ENCODE measurements at places on chromosomes 1 and 21.

GRCh38 chr1:96538883-96539282, 182.7 kb upstream of the PTBP2 start:
- no peak for DNase-seq

- peak; percentile 67 for DNase-seq
Observed at GRCh38 chr1:235642011-235642942, 7.3 kb downstream of the GNG4 start.

GRCh38 chr1:160200786-160201185, 4.4 kb upstream of the PEA15 start:
- no peak for DNase-seq

GRCh38 chr1:47576758-47577115, 138.9 kb downstream of the FOXD2 start:
- DNase-seq, result no peak

DNA sequence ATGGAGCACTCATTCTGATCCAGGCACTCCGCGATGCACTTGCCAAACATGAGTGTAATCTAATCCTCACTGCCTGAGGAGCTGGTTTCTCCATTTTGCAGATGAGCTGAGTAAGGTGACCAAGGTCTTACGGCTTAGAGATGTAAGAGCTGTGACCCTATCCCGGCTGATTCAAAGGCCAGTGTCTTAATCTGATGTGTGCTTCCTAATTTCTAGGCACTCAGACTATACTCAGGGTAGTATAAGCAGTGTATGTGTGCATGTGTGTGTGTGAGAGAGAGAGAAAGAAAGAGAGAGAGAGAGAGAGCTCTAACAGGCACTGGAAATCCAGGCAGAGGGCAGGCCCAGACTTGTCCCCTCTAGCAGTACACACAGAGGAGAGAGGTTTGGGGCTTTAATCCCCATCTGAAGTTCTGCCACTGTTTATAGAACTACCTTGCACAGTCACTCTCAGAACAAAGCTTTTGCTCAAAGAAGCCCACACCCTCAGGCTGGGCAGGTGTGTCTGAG, 188.2 kb downstream of the ZBTB18 start:
- DNase-seq, result no peak

DNA sequence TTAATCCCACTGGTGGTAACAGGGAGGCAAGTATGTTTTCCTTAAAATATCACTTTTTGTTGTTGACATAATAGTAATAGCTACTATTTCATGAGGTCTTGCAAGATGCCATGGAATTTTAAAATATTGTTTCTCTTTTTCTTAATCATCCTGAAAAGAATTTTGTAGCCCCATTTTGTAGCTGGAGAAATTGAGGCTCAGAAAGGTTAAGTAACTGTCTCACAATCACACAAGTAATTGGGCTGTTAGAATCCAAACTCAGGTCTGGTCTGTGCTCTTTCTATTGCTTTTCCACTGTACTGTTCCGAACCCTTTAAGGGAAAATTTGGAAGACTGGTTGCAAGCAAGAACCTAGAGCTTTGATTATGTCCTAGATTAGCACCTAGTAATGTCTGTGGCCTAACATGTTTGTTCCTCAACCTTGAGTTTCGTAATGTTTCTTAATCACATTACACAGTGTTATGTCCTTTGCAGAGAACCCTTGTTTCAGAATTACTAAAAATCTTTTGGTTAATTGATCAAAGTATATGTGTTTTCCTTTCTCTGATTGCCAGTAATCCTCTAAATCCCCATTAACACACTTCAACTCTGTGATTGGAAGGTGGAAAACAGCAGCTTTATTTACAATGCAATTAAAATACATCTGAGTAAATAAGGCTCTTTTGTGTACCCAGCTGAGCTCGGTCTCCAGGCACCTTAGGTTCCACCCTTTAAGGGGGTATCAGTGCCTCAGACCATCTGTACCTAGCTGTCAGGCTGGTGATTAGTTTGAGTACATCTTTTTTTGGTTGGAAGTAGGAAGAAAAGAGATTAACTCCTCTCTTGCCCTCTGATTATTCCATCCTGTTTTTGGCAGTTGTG, 10.4 kb downstream of the LRRC42 start:
- DNase-seq, result no peak

- DNase-seq, result no peak
Observed at GRCh38 chr1:119556423-119556822, 49.4 kb downstream of the HSD3B1 start.

DNA sequence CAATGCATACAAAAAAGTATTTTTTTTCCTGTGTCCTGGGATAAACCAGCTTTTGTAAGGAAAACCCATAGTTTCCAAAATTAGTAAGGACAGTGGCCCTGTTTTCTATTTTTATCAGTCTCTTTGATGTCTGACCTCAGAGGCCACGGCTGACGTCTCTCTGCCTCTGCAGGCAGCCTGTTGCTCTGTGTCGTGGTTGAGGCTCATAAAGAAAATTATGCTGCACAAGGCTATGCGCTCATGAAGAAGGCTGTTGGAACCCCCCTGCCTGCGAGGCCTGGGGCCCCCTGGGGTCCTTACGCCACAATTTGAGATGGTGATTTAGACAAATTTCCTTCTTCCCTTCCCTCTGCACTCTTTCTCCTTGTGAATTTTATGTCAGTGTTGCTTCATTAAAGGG, 48.9 kb downstream of the AGPAT3 start:
- no peak for DNase-seq

DNA sequence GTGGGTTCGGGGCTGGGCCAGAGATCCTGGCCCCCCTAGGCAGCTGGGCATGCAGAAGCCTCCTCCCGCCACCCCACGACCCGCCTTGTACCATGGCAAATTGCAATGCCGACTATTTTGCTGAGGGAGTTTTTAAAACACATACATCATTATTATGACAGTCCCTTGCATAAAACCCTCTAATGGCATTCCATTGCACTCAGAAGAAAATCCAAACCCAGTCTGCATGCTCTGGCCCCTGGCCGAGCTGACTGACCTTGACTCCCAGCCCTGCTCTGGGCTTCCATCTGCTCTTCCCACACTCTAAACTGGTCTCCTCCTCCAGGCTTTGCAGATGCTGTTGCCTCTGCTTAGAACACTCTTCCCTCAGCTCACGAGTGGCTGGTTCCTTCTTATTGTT, 28.0 kb downstream of the PADI2 start:
- no peak for DNase-seq

- no peak for DNase-seq
Observed at GRCh38 chr1:69138172-69138571, 429.6 kb upstream of the LRRC7 start.

DNA sequence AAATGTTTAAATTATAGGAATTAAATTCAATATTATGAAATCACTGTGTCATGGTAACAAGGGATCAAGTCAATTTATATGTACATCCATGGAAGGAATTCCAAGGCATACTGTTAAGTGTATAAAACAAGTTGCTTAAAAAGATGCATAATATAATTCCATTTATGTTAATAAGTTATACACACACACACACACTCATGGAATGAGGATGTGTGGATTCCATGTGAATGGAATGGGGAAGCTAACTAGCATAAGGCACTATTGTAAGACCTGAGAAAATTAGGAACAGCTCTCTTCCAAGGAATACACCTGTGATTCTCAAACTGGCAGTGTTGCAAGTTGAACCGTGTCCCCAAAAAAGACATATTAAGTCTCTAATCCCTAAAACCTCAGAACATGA, 17.6 kb upstream of the TRAF3IP3 start:
- DNase-seq, result no peak

- DNase-seq, result no peak
Observed at GRCh38 chr1:161298116-161298515, 11.7 kb downstream of the MPZ start.

DNA sequence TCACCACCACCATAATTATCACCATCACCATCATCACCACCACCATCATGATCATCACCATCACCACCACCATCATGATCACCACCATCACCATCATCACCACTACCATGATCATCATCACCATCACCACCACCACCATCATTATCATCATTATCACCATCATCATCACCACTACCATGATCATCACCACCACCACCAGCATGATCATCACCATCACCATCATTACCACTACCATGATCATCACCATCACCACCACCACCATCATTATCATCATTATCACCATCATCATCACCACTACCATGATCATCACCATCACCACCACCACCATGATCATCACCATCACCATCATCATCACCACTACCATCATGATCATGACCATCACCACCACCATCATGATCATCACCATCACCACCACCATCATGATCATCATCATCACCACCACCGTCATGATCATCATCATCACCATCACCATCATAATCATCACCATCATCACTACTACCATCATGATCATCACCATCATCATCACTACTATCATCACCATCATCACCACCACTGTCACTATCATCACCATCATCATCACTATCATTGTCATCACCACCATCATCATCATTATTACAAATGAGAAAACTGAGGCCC, 60.2 kb downstream of the TRABD2B start:
- no peak for DNase-seq

- no peak for DNase-seq
Observed at GRCh38 chr1:5998051-5998905, 6.1 kb upstream of the NPHP4 start.

- DNase-seq, result no peak
Observed at GRCh38 chr1:169487561-169487960, 1.8 kb upstream of the SLC19A2 start.

- DNase-seq, result no peak
Observed at GRCh38 chr1:206578068-206578977, 33.9 kb downstream of the EIF2D start.

DNA sequence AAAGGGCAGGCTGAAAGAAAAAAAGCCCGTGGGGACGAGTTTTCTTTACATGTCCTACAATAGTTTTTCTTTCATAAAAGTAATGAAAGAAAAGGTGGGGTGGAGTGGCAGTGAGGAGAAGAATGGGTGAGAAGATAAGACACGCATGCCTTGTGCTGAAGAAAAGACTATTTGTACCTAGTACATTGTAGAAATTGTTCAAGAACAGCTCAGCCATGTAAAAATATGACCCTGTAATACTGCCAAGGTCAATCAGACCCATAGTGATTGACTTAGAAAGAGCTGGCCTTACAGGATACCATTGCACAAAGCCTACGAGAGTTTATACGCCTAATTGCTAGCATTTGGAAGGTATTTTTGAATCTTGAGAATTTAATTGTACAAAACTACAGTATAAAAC, 126.0 kb upstream of the NRIP1 start:
- no peak for DNase-seq

GRCh38 chr1:8687039-8687438, 130.4 kb downstream of the RERE start:
- DNase-seq, result no peak

DNA sequence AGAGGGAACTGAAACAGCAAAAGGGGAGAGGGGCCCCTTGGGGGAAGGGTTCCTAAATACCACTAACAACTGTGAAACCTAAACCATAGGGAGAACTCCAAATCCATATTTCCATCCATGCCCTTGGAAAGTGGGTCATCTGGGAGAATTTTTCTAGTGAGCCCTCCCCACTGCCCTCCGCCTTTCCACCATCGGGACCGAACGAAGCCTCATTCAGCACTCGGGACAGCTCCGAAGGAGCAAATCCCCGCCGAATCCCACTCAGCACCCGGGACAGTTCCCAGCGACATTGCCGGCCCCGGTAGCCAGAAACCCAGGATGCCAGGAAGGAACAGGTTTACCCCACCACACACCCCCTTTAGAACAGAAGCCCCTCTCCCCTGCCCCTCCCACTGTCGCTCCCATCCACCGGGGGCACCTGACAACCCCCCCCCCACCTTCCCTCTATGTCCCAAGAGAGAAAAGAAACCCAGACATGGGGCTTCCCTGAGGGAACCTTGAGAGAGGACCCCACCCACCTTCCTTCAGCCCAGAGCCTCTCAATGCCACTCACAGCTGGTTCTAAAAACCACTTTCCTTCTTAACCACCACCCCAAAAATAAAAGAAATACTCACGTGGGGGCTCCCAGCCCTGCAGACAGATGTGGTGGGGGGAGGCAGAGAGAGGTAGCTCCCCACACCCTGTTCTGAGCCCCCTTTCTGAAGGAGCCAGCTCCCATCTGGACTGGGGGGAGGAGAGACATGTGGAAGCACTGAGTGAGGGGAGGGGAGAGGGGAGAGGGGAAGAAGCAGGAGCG, 4.5 kb downstream of the DLGAP3 start:
- DNase-seq, result peak; percentile 40

DNA sequence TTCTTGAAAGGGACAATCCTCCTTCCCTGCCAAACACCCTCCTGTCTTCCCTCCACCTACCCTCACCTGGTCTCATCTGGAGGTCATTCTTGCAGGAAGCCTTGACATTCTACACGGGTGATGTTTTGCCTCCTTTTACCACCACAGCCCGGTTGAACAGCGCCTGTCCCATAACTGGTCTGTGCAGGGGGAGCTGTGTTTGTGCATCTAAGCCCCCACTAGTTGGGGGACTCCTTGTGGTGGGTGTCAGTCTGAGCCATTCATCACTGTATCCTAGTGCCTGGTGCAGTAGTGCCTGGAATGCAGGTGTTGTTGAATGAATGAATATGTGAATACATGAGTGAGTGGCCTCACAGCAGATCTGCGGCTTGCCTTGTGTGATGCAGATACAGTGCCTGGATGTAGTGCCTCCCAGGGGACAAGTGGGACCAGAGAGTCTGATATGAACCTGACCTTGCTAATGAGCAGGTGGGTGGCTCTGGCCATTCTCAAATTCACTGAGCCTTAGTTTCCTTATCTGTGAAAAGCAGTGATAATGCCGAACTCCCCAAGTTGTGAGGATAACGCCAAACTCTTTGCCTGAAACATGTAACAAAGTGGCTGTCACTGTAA, 79.8 kb downstream of the OMA1 start:
- DNase-seq, result no peak

- no peak for DNase-seq
Observed at GRCh38 chr1:94283462-94283861, 46.1 kb upstream of the ARHGAP29 start.

GRCh38 chr1:31488528-31488927, 75.5 kb downstream of the SERINC2 start:
- no peak for DNase-seq

- no peak for DNase-seq
Observed at GRCh38 chr21:45155910-45156309, 81.5 kb downstream of the ADARB1 start.

DNA sequence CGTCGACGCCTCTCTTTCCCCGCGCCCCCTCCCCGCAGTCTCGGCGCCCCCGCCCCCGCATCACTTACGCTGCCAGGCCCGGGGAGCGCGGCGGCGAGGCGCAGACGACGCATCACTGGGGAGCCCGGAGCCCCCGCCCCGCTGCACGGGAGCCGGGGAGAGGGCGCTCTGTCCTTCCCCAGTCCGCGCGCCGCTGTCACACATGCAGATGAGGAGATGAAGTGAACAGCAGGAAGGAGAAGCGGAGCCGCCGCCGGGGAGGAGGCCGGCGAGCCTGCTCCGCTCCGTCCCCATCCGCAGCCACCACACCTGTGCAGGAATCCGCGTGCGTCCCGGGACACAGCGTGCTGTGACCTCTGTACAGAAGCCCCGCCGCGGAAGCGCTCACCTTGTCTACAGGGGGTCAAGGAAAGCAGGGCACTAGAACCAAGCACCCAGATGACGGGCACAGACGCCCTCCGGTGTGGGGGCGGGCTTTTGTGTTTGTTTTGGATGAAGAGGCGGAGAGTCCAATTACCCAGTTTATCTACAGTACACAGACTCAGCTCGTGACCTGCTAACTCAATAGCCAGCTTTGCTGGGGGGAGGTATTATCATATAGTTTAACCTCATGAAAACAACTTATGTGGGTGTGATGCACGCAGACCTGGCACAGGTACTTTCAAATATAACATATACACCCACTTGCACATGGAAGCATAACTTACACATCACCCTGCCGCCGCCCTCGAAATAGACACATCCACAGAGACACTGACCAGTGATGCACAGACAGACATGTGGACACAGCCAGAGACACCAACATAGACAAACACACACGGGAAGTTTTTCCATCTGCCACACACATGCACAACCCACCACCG, 12.4 kb downstream of the KLHDC8A start:
- DNase-seq, result peak; percentile 29

GRCh38 chr1:184075055-184076029, 23.8 kb downstream of the TSEN15 start:
- no peak for DNase-seq

Data from T-cell (primary cell).